Placental epithelial cell (primary cell): ENCODE measurements at places on chromosomes 13 and 19. TPM values are rescaled to one million over a fixed set of nuclear protein-coding genes. Genes with fewer than 3 reads are reported as not detected.

ZNF829 gene
- total RNA-seq = 3.1 and 4.7 TPM in 2 replicates

CHAMP1 gene
- total RNA-seq = 5.9 and 8.1 TPM in 2 replicates

KLK1 gene
- total RNA-seq = not detected in 2 replicates

PGLYRP1 gene
- total RNA-seq = not detected in 2 replicates

NLRP7 gene
- 0.33 TPM in 1 of 2 replicates, not detected in the other for total RNA-seq

CYP4F8 gene
- total RNA-seq = not detected in 2 replicates
